ENCODE measurements at places on chromosomes 3 and 15. TPM values are rescaled to one million over a fixed set of nuclear protein-coding genes. Genes with fewer than 3 reads are reported as not detected.

NEK10 gene
- total RNA-seq = 0.34 TPM

C3orf85 gene
- not detected for total RNA-seq

CCDC54 gene
- total RNA-seq = not detected

GPR27 gene
- 0.74 TPM for total RNA-seq

CCDC39 gene
- not detected for total RNA-seq

CCDC80 gene
- total RNA-seq = 0.47 TPM

PRSS50 gene
- not detected for total RNA-seq

SLC22A14 gene
- total RNA-seq = not detected

ACSBG1 gene
- total RNA-seq = not detected

REC114 gene
- total RNA-seq = not detected

CYP1A2 gene
- not detected for total RNA-seq

ZBED2 gene
- 517 TPM for total RNA-seq

SAMMSON gene
- not detected for total RNA-seq

NTRK3 gene
- total RNA-seq = 0.71 TPM

CHCHD6 gene
- total RNA-seq = 19.7 TPM

IQCB1 gene
- 50.6 TPM for total RNA-seq

ITIH3 gene
- total RNA-seq = not detected

TF gene
- total RNA-seq = 0.47 TPM

COLQ gene
- 2.9 TPM for total RNA-seq

GRK7 gene
- total RNA-seq = not detected

NUSAP1 gene
- total RNA-seq = 391 TPM

DUOXA1 gene
- total RNA-seq = not detected

CPA3 gene
- total RNA-seq = 0.16 TPM

ERICH6 gene
- not detected for total RNA-seq

ALPK3 gene
- total RNA-seq = 0.54 TPM

CERS3 gene
- total RNA-seq = 0.23 TPM

B3GALNT1 gene
- 1.4 TPM for total RNA-seq

ADGRG7 gene
- not detected for total RNA-seq

PYDC2 gene
- not detected for total RNA-seq

TMC3 gene
- not detected for total RNA-seq

AQP9 gene
- not detected for total RNA-seq

C3orf22 gene
- not detected for total RNA-seq

STARD9 gene
- 6.5 TPM for total RNA-seq

NR2E3 gene
- total RNA-seq = not detected

ZDHHC23 gene
- total RNA-seq = 5.8 TPM

NOX5 gene
- not detected for total RNA-seq

SPRED1 gene
- 1.1 TPM for total RNA-seq

KLF15 gene
- 0.68 TPM for total RNA-seq

CNTN3 gene
- total RNA-seq = not detected

HRG gene
- total RNA-seq = not detected

Measured in activated naive CD4-positive, alpha-beta T cell treated with anti-CD3 and anti-CD28 coated beads, Interleukin-2, amount 50 U/mL, for 72 hours (primary cell).